Cortex of kidney (tissue), 1 donor: ENCODE measurements at places on chromosomes 16 and 17.

- DNase-seq, result no peak
Observed at GRCh38 chr17:27577121-27577761, 53.7 kb upstream of the LGALS9 start.

DNA sequence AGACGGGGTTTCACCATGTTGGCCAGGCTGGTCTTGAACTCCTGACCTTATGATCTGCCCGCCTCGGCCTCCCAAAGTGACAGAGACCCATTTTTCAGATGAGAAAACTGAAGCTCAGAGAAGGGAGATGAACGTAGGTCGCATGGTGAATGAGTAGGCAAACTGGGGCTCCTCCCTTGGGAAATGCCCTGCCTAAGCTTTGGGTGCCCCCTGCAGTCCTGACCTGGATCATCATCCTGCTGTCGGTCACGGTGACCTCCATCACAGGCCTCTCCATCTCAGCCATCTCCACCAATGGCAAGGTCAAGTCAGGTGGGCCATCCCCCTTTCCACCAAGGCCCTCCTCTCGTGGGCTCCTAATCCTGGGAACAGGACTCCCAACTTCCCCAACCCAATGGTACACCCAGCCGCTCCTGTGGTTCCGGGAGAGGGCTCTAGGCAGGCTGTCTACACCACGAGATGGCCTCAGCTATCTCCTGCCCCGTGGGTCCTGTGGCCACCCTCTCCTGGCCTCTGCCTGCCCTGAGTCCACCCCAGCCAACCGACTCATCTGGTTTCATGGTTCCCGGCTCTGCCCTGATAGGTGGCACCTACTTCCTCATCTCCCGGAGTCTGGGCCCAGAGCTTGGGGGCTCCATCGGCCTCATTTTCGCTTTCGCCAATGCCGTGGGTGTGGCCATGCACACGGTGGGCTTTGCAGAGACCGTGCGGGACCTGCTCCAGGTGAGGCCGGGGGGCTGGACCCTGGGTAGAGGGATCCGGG lies 4.7 kb downstream of the SLC12A3 start:
- DNase-seq, result no peak

- no peak for DNase-seq
Observed at GRCh38 chr17:42016941-42017865, at the start of gene DNAJC7. DNAJC7 (minus strand) TSS chr17:42017439; CDS start chr17:42017416, 23 bp downstream.

- no peak for DNase-seq
Observed at GRCh38 chr16:79265196-79265595, 335.3 kb downstream of the MAF start.

- DNase-seq, result no peak
Observed at GRCh38 chr17:13323990-13324389, 277.7 kb downstream of the HS3ST3A1 start.

DNA sequence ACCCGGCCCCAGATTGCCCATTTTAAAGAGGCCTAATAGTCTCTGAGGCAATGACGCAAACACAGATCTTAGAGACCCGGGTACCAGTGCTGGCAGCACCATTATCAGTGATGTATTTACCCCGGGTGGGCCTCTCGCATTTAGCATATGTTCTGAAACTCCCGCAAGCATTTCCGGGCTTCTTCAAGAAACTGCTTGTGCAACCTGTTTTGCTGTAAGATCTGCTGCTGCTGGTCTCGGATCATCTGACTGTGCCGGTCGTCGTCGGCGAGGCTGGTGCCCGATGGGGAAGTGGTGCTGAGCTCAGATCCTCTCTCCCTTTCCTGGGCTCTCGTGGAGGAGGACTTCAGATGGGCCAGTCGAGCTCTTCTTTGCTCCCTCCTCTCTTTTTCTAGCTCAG lies 12.5 kb downstream of the CEP295NL start:
- DNase-seq, result no peak

DNA sequence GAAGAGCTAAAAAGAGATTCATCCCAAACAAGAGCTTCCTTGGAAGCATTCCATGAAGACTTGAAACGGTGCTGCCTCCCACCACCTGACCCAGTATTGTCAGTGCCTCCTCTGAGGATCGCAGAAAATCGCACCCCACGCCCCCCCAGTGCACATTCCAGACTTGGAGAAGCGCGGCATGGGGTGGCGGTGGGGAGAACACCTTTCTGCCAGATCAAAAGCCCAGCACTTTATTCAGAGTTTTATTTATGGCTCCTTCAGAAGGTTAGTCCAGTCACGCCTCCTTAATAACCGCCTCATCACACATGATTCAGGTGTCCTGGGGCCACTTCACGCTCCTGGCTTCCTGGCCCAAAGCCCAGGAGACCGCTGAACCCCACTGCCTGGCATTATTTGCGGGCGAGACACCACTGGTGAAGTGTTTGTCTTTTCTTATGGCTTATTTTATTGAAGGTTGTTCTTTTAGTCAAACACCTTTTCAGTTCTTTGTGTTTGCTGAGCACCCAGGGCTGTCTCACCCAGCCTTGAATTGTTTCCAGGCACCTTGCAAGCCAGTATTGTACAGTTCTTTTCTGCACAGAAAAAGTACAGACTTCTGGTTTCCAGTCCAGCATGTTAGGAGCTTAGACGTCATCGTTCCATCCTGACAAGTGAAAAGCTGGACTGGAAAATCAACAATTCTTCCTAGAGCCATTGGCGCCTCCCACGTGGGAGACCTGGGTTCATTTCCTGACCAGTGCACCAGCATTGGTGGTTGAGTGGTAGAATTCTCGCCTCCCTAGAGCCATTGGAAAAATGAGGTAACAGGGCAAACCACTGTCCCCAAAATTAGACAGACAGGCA lies 79.6 kb upstream of the CACNG5 start:
- no peak for DNase-seq

DNA sequence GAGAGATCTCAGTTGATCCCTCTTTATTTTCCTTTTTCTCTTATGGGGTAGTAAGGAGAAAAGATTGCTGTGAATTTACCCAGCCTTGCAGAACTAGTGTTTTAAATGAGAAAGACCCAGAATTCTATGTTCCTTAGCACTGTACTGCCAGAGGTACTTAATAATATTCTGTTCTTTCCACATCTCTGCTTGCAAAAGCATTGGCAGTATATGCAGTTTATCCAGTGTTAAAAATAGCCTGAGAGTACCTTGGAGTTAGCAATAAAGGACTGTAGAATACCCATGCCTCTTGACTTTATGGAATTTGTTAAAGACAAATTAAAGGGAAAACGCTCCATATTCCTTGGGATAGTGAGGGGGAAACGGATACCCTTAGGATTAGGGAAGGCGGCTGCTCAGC lies 11.9 kb downstream of the SLC7A6 start:
- DNase-seq, result no peak

- DNase-seq, result no peak
Observed at GRCh38 chr17:47660064-47660492, 10.4 kb downstream of the KPNB1 start.

DNA sequence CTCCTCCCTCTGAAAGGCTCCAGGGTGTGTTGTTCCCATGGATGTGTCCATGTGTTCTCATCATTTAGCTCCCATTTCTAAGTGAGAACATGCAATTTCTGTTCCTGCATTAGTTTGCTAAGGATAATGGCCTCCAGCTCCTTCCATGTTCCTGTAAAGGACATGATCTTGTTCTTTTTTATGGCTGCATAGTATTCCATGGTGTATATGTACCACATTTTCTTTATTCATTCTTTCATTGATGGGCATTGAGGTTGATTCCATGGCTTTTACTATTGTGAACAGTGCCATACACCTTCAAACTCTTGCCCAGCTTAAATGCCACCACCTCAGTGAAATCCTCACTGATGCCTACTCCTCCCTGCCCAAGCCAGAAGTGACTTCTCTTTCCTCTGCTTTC lies 4.5 kb upstream of the ORAI3 start:
- no peak for DNase-seq

GRCh38 chr17:35819455-35819854 lies 10.2 kb downstream of the TAF15 start:
- no peak for DNase-seq

- no peak for DNase-seq
Observed at GRCh38 chr17:79921411-79922115, 82.3 kb upstream of the CBX4 start.

- DNase-seq, result no peak
Observed at GRCh38 chr17:57577751-57578607, 167.1 kb downstream of the CCDC182 start.
